Thyroid gland (tissue), 4 donors: ENCODE measurements at places on chromosomes 4 and X. TPM values are rescaled to one million over a fixed set of nuclear protein-coding genes. Genes with fewer than 3 reads are reported as not detected.

GRCh38 chrX:44068043-44068442 lies 94.9 kb upstream of the NDP start:
- no peaks in the 10 kb centered on the region for H3K4me1 ChIP-seq
- no peak overlapping the region for H3K27ac ChIP-seq
- H3K4me3 ChIP-seq: no peak overlapping the region
- H3K27me3 ChIP-seq: no peaks in the 10 kb centered on the region
- no peak for DNase-seq

- DNase-seq: no peak
- no peaks in the 10 kb centered on the region for H3K4me1 ChIP-seq
- no peak overlapping the region for H3K4me3 ChIP-seq
- H3K27ac ChIP-seq: no peak overlapping the region
These were observed 34.9 kb upstream of the IQSEC2 start for GRCh38 chrX:53316111-53316859.

GRCh38 chrX:135931644-135932487 lies 38.4 kb downstream of the SAGE1 start:
- H3K4me1 ChIP-seq: no peaks in the 10 kb centered on the region
- no peak overlapping the region for H3K27ac ChIP-seq
- no peak overlapping the region for H3K4me3 ChIP-seq
- DNase-seq: peak; percentile 39
- no peaks in the 10 kb centered on the region for H3K27me3 ChIP-seq

GRCh38 chr4:74015126-74015780 lies 16.8 kb upstream of the CXCL5 start:
- H3K4me3 ChIP-seq: no peak overlapping the region
- H3K4me1 ChIP-seq: no peaks in the 10 kb centered on the region
- DNase-seq: no peak

- no peak overlapping the region for H3K4me3 ChIP-seq
- H3K36me3 ChIP-seq: no peaks in the 10 kb centered on the region
- no peaks in the 10 kb centered on the region for H3K27me3 ChIP-seq
These were observed 47.8 kb downstream of the GAB1 start for GRCh38 chr4:143384381-143384994.

Gene TEC
- total RNA-seq: 3.7 TPM

Gene KIF4A
- total RNA-seq: 0.71 TPM
